ENCODE measurements at places on chromosomes 3 and 15.
A peak's percentile ranks its signal among the peaks of the same experiment; 100 is the strongest.

DNA sequence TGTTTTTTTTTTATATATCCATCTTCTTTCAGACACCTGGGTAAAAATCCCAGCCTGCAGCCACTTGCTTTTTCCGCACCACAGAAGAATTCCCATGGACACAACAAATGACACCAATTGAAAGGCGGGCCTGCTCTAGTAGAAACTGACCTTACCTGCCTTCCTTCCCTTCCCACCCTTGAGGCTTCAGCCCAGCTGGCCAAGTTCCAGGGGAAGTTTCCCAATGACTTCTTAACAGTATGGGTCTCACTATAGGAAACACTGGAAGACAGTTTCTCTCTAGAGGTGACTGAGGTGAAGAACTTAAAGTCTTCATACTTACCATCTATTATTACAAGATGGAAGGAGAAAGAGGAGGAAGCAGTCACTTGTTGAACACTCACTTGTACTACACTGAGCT lies 714.2 kb upstream of the NR2F2 start:
- no peak for DNase-seq

DNA sequence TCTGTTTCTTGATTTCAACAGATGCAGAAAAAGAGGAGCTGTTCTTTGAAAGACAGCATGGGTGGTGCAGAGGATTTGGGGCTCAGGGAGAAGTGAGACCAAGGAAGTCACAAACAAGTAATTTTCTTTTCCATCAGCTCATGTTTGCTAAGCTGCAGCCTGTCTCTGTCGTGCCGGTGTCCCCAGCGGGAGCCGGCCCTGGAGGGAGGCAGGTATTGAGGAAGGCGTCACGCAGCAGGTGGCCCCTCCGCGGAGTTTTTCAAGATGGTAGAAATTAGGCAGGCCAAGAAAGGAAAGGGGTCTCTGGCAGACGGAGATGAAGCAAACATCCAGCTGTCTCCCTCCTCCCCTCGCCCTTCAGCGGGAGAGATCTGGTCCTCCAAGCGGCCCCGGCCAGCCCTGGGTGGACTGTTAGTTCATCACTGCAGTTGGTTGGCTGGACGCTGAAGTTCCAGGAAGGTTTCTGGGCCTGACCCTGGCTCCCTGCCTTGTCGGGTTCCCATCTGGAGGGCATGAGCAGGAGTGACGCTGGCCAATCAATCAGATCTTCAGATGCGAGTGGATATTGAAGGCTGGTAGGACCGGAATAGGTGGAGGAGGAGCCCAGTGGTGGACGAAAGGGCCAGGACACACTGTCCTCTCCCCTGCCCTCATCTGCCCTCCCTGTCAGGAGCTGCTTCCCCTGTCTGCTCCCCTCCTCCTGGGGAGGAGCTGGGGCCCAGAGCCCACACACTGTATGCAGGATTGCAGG lies 27.7 kb upstream of the MUC4 start:
- DNase-seq = no peak

- DNase-seq = peak; percentile 19
Measured at GRCh38 chr3:45978006-45978761, 17.4 kb downstream of the FYCO1 start.

DNA sequence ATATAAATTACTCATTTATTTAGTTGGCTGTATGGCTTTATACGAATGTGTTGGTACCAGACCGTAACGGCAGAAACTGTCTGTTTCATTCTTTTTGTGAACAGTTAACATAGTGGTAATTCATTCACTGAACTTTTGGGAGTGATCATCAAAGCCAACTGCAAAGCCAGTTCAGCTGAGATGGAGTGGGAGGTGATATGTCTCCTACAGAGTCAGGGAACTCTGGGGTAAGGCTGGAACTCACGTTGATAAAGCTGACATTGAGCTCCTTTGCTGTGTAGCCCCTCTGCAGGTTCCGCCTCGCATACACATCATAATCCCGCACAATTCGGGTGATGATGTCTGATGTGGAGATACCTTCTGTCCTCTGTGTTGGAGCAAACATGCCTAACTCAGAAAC lies 25.4 kb downstream of the SLC51A start:
- DNase-seq = no peak

DNA sequence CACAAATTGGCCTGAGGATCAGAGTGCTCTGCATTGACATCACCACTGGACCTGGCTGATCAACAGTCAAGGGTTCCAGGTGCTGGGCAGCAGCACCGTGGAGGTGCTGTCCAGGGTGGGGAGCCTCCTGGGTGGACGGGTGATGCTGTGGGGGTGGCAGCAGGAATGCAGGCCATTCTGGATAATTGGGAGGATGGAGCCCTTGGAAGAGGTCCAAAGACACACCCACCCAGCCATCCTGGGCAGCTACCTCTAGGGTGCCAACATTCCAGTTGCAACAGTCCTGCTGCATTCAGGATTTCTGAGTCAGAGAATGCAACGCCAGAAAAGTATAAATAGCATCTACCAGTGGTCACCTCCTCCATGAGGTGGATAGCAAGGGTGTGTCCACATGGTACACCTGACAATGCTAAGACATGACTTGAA lies 26.8 kb downstream of the STARD5 start:
- DNase-seq = no peak

Data from naive thymus-derived CD8-positive, alpha-beta T cell (primary cell).